Hair follicular keratinocyte (primary cell): ENCODE measurements at places on chromosomes 6 and 20. TPM values are rescaled to one million over a fixed set of nuclear protein-coding genes. Genes with fewer than 3 reads are reported as not detected.

The CDK19 gene
- 1.7 and 2.5 TPM in 2 replicates for total RNA-seq

The F13A1 gene
- total RNA-seq: not detected in 2 replicates

The TFAP2D gene
- total RNA-seq: not detected in 2 replicates

The GABRR1 gene
- total RNA-seq: not detected in 2 replicates

The KIF25 gene
- not detected in 2 replicates for total RNA-seq
